ENCODE measurements at places on chromosomes 11 and 22.

GRCh38 chr11:103960108-103960507 lies 76.3 kb upstream of the DDI1 start:
- DNase-seq: no peak

GRCh38 chr11:45374653-45375059 lies 88.5 kb upstream of the SYT13 start:
- no peak for DNase-seq

- no peak for DNase-seq
These were observed 62.6 kb upstream of the WT1 start for GRCh38 chr11:32497951-32498350.

GRCh38 chr11:33615751-33616150 lies 84.9 kb downstream of the C11orf91 start:
- DNase-seq: no peak

GRCh38 chr11:26158251-26158650 lies 173.7 kb upstream of the ANO3 start:
- no peak for DNase-seq

GRCh38 chr11:106706355-106706754 lies 311.9 kb downstream of the GUCY1A2 start:
- no peak for DNase-seq

DNA sequence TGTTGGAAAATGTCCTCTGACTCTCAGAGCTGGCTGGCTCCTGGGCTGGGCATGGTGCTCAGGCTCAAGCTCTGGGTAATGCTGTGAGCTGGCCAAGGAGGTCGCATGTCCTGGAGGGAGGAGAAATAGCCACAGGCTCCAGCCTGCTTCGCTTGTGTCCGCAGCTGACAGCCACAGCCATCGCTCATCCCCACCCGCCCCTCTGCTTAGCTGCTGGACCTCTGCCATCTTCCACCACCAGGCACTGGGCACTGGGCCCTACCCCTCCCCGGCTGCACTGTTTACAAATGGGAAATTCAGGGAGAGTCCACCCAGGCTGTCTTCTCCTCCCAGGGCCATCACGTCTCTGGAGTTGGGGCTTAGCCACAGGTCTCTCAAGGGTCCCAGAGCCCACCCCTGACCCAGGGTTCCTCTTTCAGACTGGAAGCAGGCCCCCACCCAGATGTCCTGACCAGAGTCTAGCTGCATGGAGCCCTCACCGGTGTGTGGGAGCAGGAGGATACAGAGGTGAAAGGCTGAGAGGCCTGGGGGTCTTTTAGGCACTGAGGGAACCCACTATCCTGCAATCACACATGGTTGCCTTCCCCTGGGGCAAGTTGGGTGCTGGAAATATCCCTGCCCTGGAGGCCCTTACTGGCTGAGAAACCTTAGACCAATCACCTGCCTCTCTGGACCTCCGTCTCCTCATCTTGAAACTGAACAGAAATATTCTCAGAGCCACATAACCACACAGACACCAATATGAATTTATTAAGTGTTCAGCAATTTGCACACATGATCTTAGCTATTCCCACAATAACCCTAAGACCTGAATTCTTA lies 62.7 kb downstream of the CD82 start:
- DNase-seq: no peak

GRCh38 chr22:43293655-43294392 lies 49.3 kb downstream of the SCUBE1 start:
- DNase-seq: no peak

DNA sequence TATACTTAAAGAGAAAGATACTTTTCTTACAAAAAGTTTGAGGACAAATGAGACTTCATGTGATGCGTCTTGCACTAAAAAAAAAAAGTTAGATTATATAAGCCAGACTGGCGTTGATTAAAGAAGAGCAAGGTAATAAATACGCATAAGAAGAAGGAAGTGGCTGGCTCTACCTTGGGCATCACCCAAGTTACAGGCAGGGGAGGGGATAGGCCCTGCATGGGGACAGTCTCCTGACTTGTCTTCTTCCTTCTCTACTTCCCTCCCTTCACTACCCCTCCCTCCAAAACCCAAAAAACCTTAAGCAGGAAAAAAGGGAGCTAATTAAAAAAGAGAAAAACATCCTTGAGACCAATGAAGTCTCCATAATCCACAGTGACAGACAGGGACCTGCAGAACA lies 22.3 kb upstream of the TMA7B start:
- no peak for DNase-seq

DNA sequence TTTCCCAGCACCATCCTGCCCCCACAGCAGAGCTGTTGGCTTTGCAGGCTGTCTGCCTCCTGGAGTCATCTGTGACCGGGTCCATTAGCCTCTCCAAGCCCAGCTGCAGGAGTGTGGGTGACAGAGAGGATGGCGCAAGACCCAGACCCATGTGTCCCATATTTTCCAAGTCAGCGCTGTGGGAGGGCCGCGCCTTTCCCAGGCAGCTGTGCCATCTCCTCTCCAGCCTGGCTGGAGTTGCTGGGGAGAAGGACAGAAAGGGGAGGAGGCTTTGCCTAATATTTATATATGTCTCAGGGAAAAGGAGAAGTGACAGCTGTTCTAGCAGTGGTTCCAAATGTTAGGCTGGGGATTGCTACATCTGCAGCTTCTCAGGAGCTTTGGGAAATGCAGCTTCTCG lies 15.7 kb downstream of the DTX4 start:
- no peak for DNase-seq

- DNase-seq: no peak
These were observed 193.0 kb downstream of the MSANTD4 start for GRCh38 chr11:105829084-105829483.

- no peak for DNase-seq
These were observed 17.2 kb downstream of the LRP4 start for GRCh38 chr11:46901156-46901555.

Measured in DND-41 (cell line).